Urinary bladder (tissue), 4 donors: ENCODE measurements at places on chromosomes 6 and 20. TPM values are rescaled to one million over a fixed set of nuclear protein-coding genes. Genes with fewer than 3 reads are reported as not detected.

DNA sequence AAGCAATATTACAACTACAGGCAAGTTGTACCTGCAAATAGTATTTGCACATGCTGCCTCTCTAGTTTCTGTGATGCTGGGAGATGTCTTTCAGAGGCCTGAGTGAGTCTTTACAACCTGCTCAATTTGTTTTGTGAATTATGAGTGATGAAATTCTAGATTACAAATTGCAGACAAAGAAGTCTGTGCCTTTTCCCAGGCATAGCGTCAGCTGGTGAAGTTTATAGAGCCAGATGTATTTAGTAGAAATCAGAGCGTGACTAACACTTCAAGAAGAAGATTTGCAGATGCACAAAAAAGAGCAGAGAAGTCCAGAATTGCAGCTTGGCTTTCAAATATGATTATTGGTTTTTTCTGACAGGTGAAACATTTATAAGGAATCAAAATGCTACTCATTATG is 289.9 kb downstream of the PLCB1 start:
- DNase-seq: no peak

- no peak for DNase-seq
Measured at GRCh38 chr6:168934660-168935627, 318.7 kb downstream of the THBS2 start.

GRCh38 chr20:21302664-21303060 is 469 bp upstream of the XRN2 start:
- DNase-seq: no peak

DNA sequence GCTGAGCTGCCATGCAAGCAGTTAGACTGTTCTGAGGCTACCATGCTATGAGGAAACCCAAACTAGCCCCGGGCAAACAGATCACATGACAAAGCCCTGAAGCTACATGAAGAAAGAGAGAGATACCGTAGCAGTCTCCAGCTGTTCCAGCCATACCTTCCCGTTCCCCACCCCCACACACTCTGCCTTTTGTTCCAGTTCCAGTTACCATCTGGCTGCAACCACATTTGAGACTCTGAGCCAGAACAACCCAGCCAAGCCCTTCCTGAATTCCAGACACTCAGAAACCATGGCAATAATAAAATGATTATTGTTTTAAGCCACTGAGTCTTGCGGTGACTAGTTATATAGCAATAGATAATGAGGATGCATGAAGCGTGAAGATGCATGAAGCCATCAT is 28.3 kb downstream of the RIN2 start:
- DNase-seq: no peak

- no peak for DNase-seq
Measured at GRCh38 chr6:28811873-28812272, 111.9 kb downstream of the TRIM27 start.

DNA sequence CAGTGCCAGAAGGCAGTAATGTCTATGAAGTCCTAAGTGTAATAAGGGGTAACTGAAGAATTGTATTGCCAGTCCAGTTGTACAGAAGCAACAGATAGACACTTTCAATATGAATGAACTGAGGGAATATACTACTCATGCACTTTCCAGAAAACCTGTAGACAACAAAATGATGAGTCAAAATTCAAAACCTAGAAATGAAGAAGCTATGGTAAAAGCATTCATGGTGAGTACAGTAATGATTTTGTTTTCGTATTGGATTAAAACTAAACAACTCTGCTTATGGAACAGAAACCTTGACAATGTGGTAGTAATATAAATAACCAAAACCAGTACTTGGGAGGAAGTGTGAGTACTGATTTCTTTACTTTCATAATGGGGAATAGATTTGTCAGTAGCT is 35.0 kb downstream of the ARMC2 start:
- DNase-seq: no peak

- no peak for DNase-seq
Measured at GRCh38 chr6:128251445-128252340, 268.7 kb downstream of the PTPRK start.

DNA sequence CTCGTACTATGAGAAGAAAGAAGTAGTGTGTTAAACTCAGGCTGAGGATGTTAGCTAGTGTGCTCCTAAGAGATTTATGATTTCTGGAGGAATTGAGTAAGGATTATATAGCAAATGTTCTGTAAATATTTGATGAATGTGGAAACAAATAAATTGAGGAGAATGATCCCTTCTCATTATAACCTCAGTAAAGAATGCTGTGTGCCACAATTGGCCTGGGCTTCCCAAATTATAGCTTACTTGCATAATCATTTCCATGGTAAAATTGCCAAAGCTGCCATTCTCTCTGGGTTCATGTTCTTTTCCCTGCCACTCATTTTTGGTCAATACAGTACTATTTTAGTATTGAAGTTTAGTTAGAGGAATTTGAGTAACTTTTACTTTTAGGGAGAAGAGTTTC is 128.5 kb downstream of the FLRT3 start:
- DNase-seq: no peak

DNA sequence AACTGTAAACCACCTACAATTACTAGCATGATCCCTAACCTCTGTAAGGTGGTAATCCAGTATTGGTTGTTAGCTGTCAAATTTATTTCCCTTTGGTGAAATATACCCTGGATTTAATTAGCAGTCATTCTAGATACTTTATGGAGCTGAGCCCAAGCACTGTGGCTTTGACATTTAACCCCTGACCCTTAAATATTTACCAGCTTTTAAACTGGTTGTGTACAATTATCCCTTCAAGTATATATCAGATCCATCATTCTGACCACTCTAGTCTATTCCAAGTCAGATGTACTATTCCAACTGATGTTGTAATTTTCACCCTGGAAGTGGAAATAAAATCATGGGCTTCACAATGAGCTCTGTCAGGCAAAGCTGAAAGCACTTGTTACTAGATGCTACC is 229.6 kb downstream of the FOXC1 start:
- DNase-seq: no peak

The PRND gene
- total RNA-seq: 30.6 TPM

The PPP1R14C gene
- total RNA-seq: 0.42 TPM

The ARFGEF3 gene
- 9.6 TPM for total RNA-seq

The BMP2 gene
- total RNA-seq: 9.1 TPM

The UNC5CL gene
- total RNA-seq: 0.37 TPM

The PTGIS gene
- total RNA-seq: 118 TPM
